ENCODE measurements at places on chromosomes 1 and 21.

DNA sequence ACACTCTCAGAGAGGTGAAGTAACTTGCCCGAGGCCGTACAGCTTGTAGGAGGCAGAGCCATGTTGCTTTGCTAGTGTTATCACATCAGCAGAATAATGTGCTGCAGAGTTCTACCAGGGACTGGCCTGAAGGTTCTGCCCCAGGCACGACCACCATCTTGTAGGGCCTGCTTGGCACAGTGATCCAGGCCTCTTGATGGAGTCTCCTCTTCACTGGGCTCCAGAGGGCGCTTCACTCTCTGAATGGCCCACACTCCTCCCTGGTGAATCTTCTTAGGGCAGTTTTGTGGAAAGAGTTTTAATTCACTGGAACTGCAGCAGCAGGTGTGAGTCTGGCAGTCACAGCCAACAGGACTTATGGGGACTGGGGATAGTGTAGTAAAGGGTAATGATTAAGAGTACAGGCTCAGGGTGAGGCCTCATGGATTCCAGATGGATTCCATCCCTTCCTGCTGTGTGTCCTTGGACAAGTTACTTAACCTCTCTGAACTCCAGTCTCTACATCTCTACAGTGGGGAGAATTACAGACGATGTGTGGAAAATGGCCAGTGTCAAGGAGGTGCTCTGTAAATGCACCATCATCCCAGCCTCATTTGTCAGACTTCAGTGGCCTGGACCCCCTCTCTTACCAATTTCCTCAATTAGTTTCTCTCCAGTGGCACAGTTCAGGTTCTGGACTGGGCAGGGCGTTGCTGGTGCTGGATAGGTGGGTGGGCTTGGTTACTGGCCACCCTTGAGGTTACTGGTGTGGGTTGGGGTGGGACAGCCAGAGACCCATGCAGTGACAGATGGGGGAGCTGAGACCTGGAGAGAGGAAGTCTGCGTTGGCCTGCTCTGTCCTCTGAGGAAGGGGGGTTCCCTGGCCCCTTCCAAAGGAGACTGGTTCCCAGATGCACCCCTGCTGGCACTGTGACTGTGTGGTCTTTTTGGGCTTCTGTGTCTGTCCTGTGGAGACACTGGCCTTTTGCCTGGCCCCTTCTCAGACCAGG is 45.9 kb upstream of the CSF3R start:
- no peak for DNase-seq

GRCh38 chr1:234841281-234841680 is 231.3 kb upstream of the IRF2BP2 start:
- DNase-seq = no peak

DNA sequence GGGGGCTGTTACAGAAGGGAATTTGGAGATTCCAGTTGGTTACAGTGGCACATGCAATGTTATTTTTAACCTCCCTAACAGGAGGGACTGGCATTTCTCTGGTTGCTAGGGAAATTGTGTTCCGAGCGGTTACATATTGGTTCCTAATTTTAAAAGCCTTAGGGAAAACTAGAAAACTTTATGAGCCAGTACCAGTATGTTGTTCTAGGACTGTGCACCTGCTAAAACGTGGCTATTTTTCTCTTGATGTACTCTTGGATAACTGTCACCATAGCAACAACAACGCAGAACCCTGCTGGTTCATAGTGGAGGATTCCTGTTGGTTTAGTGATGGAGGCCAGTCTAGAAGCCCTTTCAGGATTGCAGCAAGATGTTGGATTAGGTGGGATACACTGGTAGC is 68.9 kb upstream of the PGBD5 start:
- no peak for DNase-seq

DNA sequence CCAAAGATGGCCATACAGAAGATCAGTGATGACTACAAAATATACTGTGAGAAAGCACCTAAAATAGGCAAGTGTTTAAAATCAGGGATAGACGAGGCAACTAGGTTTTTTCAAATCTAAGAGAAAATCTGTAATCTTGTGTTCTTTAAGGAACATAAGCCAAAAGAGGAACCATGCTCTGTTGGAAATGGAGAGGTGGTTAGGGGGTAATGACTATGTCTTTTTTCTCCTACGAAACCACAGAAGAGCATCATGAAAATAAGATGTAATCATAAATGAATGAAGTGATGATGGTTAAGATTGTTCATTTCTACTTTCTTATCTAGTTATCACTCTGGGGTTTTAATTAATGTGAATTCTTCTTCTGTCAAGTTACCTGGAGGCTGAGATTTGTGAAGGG is 43.1 kb downstream of the RGSL1 start:
- peak; percentile 12 for DNase-seq

DNA sequence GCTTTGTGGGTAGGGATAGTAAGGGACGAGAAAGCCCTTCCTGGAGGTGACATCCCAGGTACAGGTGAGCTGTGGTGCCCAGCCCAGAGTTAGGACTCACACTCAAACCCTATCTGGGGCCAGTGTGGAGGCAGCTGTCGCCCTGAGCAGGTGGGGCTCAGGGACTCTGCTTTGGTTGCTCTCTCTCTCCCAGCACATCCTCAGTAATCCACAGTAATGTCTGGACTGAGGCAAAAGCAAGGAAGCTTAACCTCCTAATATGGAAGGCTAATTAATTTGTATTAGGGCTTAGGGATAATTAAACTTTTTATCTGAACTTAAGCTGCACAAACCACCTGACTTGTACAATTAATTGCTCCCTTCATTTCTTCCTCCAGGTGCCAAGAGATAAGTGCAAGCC is 38.2 kb downstream of the DDX20 start:
- no peak for DNase-seq

DNA sequence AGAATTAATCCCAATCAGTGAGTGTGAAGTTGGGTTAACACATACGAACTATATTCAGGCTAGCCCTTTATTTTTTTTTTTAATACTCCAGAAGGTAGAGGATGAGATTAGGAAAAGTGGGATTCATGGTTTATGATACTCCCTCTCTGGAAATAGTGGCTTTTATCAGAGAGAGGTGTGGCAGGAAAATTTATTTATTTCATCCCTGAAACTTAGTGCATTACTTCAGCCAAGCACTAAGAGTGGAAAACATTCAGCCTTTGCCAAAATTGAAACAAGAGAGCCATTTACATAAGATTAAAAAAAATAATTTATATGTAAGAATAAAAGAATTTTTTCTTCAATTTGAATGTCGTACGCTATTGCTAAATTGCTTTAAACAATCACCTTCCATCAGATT is 35.0 kb downstream of the MTR start:
- DNase-seq = no peak

DNA sequence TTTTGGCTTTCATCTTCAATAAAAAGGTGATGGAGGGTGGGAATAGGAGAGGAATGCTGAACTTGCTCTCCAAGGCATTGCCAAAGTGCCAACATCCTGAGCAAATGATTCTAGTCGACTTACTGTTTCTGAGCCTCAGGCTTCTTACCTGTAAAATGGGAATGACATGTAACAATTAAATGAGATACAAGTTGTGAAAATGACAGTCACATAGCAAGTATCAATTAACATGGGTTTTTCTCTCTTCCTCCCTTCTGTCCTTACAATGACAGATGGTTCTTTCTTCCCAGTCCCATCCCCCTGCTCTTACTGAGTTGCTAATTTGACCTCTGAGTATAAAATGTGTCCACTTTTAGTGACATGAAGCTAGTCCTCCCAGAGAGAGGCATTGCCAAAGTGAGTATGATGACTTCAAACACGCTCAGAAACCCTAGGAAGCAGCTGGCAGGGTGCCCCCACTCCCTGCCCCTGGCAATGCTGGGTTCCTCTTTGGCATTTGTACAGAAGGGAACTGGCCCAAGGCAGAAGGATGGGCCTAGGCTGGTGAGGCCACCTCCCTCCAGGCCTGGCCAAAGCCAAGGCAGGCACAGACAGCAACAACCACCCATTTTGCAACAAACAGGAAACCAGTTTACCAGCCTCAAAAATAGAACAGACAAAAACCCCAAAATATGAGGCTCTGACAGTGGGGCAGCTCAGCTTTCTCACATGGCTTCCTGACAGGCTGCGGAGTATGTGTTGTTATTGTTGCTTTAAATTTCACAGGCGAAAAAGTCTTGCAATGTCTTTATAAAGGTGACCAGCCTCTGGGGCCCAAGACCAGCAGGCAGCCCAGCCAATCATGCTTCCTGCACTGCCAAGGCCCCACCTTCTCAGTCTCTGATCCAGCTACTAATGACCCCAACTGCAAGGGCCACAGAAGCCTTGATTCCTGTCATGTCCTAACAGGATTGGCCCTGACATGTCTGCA is 115.9 kb downstream of the HIVEP3 start:
- peak; percentile 88 for DNase-seq

DNA sequence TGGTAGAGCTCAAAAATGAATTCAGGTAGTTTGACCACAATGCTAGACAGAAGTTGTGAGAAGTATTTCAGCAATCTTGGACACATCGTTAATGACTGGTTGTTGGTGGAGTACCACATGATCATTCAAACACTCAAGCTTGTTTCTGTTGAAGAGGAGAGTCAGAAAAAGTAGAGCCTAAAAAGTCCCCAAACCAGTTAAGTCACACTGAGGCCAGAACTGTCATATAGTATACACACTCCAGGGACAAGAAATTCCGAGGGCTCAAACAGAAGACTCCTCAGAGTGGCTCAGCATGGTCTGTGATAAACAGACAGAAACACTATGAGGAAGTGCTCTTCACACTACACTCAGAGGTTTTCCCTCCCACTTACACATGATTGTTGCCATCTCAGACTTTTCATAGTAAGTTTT is 5.8 kb downstream of the TRIM33 start:
- peak; percentile 54 for DNase-seq

- peak; percentile 96 for DNase-seq
Measured at GRCh38 chr1:153773096-153773921, 1.9 kb upstream of the SLC27A3 start.

GRCh38 chr1:199747984-199748383 is 279.5 kb upstream of the NR5A2 start:
- DNase-seq = no peak

DNA sequence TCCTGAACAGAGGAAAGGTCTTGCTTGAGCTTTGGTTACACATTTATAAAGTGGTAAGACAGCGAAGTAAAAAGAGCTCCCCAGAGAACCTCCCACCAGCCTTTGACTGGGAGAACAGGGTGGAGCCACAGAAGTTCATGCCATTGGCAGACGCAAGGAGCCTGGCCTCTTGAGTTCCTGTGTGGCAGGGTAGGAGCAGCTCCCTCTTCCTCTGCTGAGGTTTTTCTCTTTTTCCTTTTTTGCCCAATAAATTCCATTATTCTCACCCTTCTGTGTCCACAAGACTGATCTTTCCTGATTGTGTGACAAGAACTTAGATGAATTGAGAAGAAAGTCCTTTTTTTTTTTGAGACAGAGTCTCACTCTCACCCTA is 4.3 kb downstream of the THEM4 start:
- no peak for DNase-seq

GRCh38 chr1:200676829-200677228 is 7.1 kb upstream of the DDX59 start:
- no peak for DNase-seq

- no peak for DNase-seq
Measured at GRCh38 chr1:2948001-2948750, 73.1 kb upstream of the ACTRT2 start.

DNA sequence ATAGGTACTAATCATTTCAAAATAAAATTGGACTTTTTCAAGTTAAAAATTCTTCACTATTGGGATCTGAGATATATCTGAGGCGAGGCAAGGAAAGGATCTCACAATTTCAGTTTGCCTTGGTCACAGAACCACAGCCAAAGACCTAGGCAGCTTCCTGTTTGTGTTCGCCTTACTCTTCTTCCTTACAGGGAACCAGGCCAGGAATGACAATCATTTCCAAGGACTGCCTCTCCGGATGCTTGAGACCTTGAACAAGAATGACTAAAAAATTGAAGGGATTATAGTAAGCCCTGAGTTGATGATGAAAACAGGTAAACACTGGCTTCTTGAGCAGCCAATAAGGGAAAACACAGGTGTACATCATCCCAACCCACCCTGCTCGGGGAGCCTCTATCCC is 35.2 kb upstream of the SERBP1 start:
- DNase-seq = no peak

DNA sequence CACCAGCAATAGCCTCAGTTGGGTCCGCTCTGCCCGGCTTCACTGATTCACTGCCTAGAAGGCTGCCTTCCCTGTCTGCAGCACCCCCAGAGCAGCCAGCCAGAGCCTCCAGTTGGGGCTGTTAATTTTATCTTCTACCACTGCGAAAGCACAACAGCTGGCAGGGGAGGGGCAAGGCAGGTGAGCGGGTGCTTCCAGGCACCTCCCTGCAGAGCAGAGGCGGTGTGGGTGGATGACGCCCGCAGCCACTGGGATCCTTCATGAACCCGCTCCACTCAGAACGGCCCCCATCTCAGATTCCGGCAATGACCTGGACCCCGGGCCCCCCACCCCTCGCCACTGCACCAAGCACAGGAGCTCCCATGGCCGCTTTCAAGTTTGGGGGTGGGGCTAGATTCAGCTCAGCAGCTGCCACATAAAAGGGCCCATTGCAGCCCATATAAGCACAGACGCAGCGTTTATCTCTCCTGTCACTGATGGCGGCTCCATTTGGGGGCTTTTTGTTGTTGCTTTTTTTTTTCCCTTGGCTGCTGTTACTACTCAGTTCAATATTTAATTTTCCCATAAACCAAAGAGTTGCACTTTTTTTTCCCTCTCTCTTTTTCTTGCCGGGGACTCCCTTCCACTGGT is 128.0 kb upstream of the KLHDC7A start:
- DNase-seq = no peak

DNA sequence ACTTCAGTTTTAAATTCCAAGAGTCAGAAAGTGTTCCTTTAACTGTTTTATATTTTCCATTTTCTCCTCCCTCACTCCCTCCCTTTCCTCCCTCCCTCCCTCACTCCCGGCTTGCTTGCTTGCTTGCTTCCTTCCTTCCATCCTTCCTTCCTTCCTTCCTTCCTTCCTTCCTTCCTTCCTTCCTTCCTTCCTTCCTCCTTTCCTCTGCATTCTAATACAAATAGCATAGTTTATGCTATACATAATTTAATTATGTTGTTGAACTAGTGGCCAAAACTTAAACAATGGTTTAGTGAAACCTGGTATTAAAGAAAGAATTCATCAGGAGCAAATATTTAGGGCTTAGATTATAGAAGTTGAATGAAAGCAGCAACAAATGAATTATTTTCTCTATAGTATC is 188.5 kb upstream of the OLFM3 start:
- no peak for DNase-seq

- no peak for DNase-seq
Measured at GRCh38 chr1:37123276-37124115, 89.2 kb upstream of the GRIK3 start.

DNA sequence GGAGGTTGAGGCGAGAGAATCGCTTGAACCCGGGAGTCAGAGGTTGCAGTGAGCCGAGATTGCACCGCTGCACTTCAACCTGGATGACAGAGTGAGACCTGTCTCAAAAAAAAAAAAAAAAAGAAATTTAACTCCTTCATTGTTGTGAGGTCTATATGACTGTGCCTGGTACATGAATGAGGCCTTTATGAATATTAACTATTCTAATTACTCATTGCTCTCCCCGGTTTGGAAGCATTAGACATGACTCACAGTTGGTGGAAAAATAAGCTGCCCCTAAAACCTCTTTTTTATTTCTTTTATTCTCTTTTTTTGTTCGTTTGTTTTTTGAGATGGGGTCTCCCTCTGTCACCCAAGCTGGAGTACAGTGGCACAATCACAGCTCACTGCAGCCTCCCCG is 3.3 kb downstream of the NPPB start:
- no peak for DNase-seq

GRCh38 chr1:82836973-82837680 is 1036.4 kb downstream of the ADGRL2 start:
- no peak for DNase-seq
